ENCODE measurements at places on chromosomes 7 and 10.
A peak's percentile ranks its signal among the peaks of the same experiment; 100 is the strongest.

GRCh38 chr7:139829025-139829774 lies at the start of gene TBXAS1:
Gene TBXAS1 (plus strand): TSS chr7:139829264. CDS start chr7:139829391, 127 bp downstream.
- DNase-seq: peak; percentile 14

- DNase-seq: no peak
Measured at GRCh38 chr7:143490717-143491306, 13.1 kb downstream of the TAS2R41 start.

DNA sequence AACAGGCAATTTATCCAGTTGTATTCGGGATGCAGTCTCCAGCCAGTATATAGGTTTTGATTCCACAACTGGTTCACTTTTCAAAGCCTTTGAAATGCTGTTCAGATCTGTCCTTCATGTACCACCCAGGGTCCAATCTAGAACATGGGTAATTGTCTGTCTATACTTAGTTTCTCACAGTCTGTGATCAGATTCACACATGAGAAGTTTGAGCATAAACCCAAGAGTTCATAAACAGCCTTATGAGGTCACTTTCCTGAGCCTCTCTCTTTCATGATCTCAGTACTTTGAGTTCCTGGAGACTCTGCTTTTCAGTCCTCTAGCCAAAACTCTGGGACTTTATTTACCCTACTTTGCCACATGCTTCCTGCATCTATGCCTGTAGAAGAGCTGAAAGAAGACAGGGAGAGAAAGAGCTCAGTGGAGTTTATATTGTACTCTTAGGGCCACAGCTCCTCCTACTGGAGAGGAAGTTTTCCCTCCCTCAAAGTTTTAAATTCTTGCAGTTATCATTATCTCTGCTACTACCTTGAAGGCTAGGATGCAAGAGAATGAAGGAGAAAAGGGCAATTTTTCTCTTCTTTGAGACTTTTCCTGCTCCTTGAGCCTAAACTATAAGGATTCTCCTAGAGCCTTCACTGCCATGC lies 172.0 kb downstream of the ZEB1 start:
- no peak for DNase-seq

DNA sequence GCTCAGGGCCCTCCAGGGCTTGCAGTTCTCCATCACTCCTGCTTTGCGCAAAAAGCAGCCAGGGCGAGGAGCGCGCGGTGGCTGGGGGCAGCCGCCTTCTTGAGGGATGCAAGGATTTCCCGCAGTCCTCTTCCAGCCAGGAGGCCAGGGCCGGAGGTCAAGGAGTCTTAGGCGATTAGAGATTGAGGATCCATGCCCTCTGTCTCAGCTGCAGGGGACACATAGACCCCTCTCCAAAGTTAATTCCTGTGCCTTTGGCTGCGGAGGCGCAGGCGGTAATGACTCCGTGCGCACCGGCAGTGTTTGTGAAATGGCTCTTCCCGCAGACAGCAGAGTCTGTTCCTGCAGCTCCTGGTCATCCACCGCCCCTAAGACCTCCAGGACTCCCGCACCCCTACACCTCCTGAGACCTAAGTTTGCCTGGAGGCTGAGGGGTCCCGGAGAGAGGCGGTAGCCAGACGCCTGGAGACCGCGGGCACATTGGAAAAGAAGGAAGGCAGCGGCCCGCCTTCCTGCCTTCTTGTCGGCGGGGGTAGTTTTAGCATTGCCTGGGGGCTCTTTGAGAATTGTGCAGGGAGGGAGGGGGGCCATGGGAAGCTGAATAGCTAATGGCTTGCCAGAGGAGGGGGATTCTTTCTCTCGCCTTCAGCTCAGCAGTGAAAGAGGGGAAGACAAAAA lies 3.3 kb upstream of the NEUROG3 start:
- no peak for DNase-seq

DNA sequence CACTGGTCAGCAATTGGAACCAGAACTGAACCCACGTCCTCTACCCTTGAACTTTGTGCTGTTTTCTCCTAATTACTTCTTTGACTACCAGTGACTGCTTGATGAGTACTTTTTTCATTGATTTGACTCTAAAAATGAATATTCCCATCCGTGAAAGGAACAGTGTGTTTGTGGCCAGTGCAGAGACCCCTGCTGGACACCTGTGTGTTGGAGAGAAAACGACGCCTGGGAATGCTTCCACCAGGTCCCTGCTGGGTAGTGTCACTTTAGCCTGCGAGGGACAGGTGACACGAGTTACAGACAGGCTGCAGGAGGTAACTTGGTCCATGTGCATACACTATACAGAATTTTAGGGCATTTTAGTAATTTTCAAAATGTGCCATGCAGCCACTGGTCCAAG lies 6.8 kb upstream of the GJD4 start:
- no peak for DNase-seq

DNA sequence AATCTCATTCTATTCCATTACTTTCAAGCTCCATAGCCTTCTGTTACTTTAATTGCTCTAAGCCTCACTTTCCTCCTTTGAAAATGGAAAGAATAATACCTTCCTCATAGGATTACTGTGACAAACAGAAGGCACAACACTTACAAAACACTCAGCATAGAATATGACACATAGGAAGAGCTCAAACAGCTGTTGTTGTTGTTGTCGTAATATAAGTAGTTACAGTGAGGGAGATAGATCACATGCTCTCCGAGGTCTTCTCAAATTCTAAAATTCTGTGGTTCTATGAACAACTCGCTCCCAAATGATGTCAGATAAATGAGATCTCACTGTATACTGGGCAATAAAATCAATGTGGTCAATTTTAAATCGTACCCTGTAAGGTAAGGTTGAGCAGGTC lies 1049.3 kb upstream of the C7orf33 start:
- DNase-seq: no peak

GRCh38 chr10:118621304-118621942 lies 26.0 kb upstream of the PRLHR start:
- peak; percentile 25 for DNase-seq

DNA sequence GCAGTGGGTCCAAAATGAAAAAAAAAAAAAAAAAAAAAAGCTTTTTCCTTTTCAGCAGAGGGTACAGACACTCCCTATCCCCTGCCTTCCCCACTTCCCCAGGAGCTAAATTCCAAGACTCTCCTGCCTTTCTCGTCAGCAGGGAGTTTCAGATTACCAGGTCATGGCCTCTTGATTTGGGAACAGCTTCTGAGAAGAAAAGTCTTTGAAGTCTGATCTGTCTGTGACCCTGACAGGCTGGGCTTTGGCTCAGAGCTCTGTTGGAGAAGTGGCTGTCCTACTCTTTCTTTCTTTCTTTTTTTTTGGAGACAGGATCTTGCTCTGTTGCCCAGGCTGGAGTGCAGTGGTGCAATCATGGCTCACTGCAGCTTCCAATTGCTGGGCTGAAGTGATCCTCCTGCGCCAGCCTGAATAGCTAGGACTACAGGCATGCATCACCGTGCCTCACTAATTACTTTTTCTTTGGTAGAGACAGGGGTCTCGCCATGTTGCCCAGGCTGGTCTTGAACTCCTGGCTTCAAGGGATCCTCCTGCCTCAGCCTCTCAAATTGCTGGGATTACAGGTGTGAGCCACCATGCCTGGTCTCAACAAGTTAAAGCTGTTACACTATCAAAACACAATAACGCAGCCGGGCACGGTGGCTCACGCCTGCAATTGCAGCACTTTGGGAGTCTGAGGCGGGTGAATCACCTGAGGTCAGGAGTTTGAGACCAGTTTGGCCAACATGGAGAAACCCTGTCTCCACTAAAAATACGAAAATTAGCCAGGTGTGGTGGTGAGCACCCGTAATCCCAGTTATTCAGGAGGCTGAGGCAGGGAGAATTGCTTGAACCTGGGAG lies 59.9 kb downstream of the COL26A1 start:
- DNase-seq: no peak

DNA sequence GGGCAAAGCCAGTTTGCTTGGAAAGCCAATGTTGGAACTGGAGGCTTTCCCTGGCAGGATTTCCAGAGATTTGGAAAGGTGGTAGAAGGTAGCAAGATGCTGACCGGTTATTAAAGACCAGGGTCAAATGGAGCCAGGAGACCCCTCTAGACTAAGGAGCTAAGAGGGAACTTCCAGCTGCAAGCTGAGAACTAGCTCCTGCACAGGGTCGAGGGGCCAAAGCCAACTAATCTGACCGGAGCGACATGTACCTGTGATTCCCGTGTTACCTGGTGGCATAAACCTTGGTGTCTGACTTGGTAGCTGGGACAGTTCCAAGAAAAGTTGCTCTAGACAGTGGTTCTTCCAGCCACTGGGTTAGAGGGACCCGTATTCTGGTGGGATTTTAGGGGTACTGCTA lies 41.8 kb downstream of the SPDYE5 start:
- no peak for DNase-seq

GRCh38 chr7:115933471-115933870 lies 97.1 kb downstream of the TFEC start:
- no peak for DNase-seq

DNA sequence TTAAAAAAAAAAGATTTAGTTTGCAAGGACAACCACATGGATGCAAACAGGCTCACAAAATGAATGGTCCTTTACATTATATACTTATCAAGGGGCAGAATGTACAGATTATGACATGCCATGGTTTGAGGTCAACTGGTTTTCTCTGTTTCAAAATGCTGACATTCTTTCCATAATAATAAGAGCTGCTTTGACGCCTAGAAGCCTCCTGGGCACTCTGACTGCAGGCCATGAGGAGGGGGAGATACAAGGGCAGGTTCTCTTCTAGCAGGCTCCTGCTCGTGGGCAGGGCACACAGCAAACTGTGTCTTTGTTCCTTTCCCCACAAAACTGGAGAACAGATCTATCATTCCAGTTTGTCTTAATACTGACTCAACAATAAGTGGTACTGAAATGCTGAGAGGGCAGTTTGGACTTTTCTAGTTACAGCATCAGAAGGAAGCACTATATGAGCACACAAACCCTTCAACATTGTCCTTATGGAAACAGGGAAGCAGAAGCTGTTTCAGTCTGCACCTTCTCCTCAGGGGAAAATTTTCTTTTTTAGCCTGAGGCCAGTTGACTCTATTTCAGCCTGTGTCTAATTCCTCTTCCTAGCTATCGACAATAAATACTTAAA lies 314.9 kb upstream of the AOAH start:
- DNase-seq: no peak

DNA sequence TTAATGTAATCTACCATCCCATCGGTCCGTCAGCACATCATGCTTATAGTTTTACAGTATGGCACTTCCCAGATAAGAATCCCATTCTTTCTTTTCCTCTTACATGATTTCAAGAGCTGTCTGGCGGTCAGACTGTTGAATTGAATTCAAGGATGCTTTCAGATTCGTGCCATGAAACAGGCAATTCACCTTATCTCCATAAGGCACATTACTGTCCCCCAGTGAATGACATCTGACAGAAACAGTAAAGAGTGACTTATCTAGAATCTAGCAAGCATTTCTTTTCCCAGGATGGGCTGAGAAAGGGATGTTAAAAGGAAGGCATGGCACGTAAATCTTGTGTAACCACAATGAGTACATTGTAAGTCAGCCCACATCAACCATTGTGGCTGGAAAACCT lies 61.1 kb upstream of the SEM1 start:
- no peak for DNase-seq

GRCh38 chr10:124983321-124983720 lies 41.4 kb downstream of the ZRANB1 start:
- no peak for DNase-seq

GRCh38 chr7:158502068-158502750 lies 85.4 kb downstream of the PTPRN2 start:
- no peak for DNase-seq

- DNase-seq: no peak
Measured at GRCh38 chr10:45091968-45092367, 91.2 kb downstream of the ZNF22 start.

DNA sequence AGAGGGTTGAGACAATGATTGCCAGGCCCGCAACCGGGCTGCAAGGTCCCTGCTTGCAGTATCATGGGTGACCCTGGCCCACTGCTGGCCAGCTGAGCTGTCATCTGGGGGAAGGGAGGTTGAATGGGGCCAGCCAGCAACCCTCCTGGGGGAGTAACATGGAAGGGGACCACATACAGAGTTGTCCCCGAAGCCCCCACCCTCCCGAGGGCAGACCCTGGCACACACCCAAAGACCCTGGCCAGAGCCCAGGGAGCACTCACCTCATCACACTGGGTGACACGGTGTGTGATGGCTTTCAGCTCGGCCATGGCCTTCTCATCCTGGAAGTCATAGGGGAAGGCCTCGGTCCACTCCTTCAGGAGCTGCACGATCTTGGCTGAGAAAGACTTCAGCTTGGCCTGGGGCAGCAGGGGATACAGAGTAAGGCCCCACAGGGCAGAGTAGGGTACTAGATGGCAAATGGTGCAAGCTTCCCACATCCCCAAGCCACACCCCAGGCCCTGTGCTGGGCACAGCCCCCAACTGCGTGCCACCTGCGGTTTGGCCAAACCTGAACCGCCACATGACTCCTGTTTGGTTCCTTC lies 63.4 kb downstream of the CSGALNACT2 start:
- no peak for DNase-seq

DNA sequence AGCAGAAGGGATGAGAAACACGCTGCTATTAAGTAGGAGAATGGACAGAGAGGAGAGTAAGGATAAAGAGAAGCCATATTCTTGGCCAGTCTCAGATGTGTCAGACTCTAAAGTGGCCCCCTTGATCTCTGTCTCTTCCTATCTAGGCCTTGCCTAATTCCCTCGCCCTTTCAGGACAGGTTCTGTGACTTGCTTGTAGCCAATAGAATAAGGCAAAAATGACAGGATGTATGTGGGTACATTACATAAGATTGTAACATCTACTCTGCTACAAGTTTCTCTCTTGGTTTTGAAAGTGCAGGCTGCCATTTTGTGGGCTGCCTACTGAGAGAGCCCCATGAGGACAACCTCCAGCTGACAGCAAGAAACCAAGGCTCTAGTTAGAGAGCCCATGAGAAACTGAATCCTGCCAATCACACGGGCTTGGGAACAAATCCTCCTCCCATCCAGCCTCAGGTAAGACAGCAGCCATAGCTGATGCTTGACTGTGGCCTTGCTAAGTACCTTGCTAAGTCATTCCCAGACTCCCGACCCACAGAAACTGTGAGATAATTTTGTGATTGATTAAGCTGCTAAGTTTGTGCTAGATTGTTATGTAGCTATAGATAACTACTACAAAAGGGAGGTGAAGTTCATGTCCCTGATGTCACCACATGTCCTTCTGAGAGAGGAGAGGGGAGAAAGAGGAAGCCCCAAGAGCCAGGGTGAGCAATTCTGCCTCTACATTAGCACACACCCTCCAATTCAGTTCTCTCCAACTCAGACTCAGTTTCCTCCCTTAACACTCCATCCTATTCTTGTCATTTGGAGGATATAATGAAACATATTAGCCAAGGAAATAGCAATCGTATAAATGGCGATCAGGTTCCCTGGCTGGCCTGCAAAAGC lies 185.5 kb downstream of the SGMS1 start:
- no peak for DNase-seq

DNA sequence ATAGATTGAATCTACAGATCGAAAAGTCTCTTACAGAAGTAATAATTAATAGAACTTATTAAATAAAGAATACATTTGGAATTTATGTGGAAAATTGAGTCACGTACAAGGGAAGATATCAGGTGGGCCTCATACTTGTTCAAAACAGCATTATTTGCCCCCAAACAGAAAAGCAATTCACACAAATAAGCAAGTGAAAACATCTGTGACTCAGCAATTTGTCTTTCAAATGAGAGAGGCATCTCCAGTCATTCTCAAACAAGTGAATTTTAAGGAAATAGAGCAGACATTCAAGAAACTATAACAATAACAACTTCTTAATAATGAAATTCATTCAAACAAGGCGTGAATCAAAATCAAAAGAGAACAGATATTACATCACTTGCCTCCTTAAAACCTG lies 50.1 kb downstream of the SEMA3A start:
- no peak for DNase-seq
